ENCODE measurements at places on chromosomes 7 and 10.

GRCh38 chr7:92682903-92683539, 92.8 kb upstream of the FAM133B start:
- no peak for DNase-seq

- no peak for DNase-seq
Measured at GRCh38 chr7:132075515-132075914, 500.8 kb downstream of the PLXNA4 start.

GRCh38 chr10:13039761-13040160, 38.2 kb upstream of the CCDC3 start:
- no peak for DNase-seq

- no peak for DNase-seq
Measured at GRCh38 chr10:86685416-86685815, 17.1 kb downstream of the LDB3 start.

GRCh38 chr10:35870665-35871310, 228.7 kb upstream of the FZD8 start:
- DNase-seq: no peak

DNA sequence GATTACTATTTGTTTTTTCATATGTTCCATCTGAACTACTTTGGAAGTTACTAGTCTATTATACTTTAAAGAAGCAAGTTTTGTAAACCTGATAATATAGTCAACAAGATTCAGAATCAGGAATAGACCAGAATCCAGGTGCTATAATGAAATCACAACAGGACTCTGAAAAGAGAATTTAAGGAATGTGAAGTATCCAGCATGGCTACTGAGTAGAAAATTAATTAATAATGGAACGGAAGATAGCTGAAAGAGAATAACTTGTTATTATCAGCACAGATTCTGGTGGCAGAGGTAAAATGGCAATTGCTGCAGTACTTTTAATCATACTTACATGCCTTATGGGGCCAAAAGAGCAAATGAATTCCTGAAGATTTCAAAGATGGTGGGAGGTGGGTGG, 43.1 kb upstream of the CHCHD3 start:
- DNase-seq: no peak

GRCh38 chr7:102119925-102120324, 166.7 kb upstream of the SH2B2 start:
- peak; percentile 44 for DNase-seq

- no peak for DNase-seq
Measured at GRCh38 chr7:140723006-140723405, 26.5 kb downstream of the NDUFB2 start.

GRCh38 chr10:102783568-102783967, 39.8 kb downstream of the WBP1L start:
- no peak for DNase-seq

All from pons (tissue), 1 donor.